ENCODE measurements at places on chromosomes 4 and X. TPM values are rescaled to one million over a fixed set of nuclear protein-coding genes. Genes with fewer than 3 reads are reported as not detected.

The FOXP3 gene
- 0.29 TPM for total RNA-seq

DNA sequence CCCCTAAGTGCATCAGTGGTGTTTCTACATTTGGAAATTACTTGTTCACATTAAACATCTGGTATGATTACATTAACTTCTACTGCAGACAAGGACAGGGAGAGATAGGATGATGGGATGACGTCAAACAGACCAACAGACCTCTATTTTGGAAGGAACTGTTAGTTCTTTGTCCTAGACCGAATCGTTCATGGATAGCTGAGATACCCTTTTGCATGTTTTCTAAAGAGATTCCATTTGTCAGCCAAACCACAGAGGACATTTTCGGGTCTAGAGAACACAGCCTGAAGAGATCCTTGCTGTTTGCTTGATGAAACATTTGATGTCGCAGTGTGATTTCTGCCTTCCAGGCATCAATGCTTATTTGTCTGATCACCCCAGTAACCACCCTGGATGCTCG is 27.7 kb downstream of the CHST7 start:
- no peak overlapping the region for H3K27ac ChIP-seq
- DNase-seq: no peak
- peaks cover 48% of the 10 kb centered on the region for H3K36me3 ChIP-seq
- no peak overlapping the region for H3K4me3 ChIP-seq
- peaks cover 3% of the 10 kb centered on the region for H3K4me1 ChIP-seq
- no peaks in the 10 kb centered on the region for H3K27me3 ChIP-seq

- peaks cover 48% of the 10 kb centered on the region for H3K4me1 ChIP-seq
- H3K36me3 ChIP-seq: peaks cover 38% of the 10 kb centered on the region
- no peak for DNase-seq
- H3K4me3 ChIP-seq: peak overlapping the region; percentile 91
Measured at GRCh38 chr4:153465615-153466080, 512 bp upstream of the TMEM131L start.

DNA sequence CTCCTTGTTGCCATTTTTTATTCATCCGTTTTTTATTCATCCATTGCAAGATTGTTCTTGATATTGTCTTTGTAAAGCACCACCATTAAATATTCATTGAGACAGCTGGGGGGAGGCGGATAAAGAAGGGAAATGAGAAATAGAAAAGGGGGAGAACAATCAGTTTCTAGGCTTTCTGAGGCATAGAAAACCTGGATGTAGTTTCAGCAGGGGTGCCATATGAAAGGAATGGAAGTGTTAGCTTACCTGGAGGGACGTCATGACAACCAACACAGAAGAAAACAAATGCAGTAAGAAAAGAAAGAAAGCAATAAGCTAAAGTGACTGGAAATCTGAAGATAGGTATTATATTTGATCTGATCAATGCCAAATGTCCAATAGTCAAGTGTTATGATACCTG is 276.1 kb downstream of the GASK1B start:
- H3K4me3 ChIP-seq: no peak overlapping the region
- no peak overlapping the region for H3K27ac ChIP-seq
- H3K4me1 ChIP-seq: no peaks in the 10 kb centered on the region
- no peaks in the 10 kb centered on the region for H3K27me3 ChIP-seq
- no peak for DNase-seq

GRCh38 chrX:1453395-1453783 is 680 bp upstream of the ASMTL start:
- H3K27ac ChIP-seq: peak overlapping the region; percentile 97
- H3K27me3 ChIP-seq: no peaks in the 10 kb centered on the region
- H3K4me1 ChIP-seq: peaks cover 35% of the 10 kb centered on the region
- DNase-seq: no peak
- H3K36me3 ChIP-seq: peaks cover 10% of the 10 kb centered on the region
- peak overlapping the region; percentile 92 for H3K4me3 ChIP-seq

DNA sequence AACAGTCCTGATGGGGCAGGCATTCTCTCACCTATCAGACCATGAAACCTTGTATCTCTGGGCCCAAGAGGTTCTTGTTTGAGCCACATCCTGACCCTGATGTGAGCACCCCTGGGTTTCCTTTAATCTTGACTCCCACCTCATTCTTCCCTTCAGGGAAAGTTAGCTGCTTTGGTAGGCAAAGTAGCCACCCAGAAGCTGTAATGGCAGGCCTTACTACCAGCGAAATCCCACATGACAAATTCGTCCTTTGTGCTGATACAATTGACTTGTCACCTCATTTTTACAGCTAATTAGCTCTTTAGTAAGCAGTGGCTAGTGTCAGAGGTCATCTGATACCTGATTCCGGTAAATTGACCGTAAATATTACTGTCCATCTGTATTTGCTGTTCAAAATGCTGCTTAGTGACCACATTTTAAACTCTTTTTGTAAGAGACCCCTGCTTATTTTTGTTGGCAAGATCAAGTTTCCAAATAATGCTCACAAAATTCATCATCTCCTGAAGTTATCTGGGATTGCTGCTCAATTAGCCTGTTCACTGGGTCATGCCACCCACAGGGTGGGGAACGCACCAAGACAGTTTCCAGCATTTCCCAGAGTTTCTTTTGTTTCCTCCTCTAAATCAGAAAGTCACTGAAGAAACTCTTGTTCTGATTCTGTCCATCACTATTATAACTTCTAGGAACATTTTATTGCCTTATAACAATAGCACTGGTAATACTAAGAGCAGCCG is 329.7 kb downstream of the GPAT3 start:
- H3K4me1 ChIP-seq: no peaks in the 10 kb centered on the region
- H3K27me3 ChIP-seq: no peaks in the 10 kb centered on the region
- no peak overlapping the region for H3K4me3 ChIP-seq
- H3K27ac ChIP-seq: no peak overlapping the region

GRCh38 chr4:10816571-10816970 is 132.0 kb upstream of the CLNK start:
- H3K4me3 ChIP-seq: no peak overlapping the region
- H3K27ac ChIP-seq: no peak overlapping the region
- H3K4me1 ChIP-seq: no peaks in the 10 kb centered on the region
- DNase-seq: no peak
- no peaks in the 10 kb centered on the region for H3K36me3 ChIP-seq

- no peaks in the 10 kb centered on the region for H3K4me1 ChIP-seq
- DNase-seq: no peak
- H3K4me3 ChIP-seq: no peak overlapping the region
- peaks cover 31% of the 10 kb centered on the region for H3K36me3 ChIP-seq
Measured at GRCh38 chr4:122364700-122365404, 14.0 kb upstream of the ADAD1 start.

The UGT2B15 gene
- 0.44 TPM for total RNA-seq

The ARHGAP36 gene
- not detected for total RNA-seq

The TRIM61 gene
- 3.6 TPM for total RNA-seq

The POLA1 gene
- 18.7 TPM for total RNA-seq
